Left kidney (tissue), 8 donors: ENCODE measurements at places on chromosomes 1 and 21. TPM values are rescaled to one million over a fixed set of nuclear protein-coding genes. Genes with fewer than 3 reads are reported as not detected.

- no peak for DNase-seq
These were observed 224.9 kb upstream of the FGGY start for GRCh38 chr1:59071876-59072582.

- no peak for DNase-seq
These were observed 779 bp downstream of the SLC44A3 start for GRCh38 chr1:94820936-94821335.

GRCh38 chr21:33984021-33984481, 68.4 kb upstream of the ATP5PO start:
- DNase-seq: no peak

- DNase-seq: no peak
These were observed 647.6 kb upstream of the PKN2 start for GRCh38 chr1:88036345-88037014.

GRCh38 chr1:203364806-203365205, 13.9 kb upstream of the FMOD start:
- DNase-seq: no peak

DNA sequence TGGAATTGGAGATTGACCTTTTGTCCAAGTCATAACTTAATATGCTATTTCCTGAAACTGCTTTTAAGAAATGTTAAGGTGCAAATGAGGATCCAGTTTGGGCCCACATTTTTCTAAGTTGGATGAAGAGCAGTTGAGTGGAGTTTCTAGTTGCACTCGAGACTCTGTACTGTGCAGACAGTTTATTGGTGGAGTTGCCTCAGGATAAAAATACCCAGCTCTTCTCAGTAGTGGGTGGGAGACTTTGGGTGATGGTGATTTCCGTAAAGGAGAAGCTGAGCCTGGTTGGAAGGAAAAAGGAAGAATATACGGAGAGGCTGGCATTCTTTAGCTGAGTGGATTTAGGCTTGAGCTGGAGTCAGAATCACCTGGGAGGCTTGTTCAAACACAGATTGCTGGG, 49.9 kb downstream of the CAMTA1 start:
- no peak for DNase-seq

DNA sequence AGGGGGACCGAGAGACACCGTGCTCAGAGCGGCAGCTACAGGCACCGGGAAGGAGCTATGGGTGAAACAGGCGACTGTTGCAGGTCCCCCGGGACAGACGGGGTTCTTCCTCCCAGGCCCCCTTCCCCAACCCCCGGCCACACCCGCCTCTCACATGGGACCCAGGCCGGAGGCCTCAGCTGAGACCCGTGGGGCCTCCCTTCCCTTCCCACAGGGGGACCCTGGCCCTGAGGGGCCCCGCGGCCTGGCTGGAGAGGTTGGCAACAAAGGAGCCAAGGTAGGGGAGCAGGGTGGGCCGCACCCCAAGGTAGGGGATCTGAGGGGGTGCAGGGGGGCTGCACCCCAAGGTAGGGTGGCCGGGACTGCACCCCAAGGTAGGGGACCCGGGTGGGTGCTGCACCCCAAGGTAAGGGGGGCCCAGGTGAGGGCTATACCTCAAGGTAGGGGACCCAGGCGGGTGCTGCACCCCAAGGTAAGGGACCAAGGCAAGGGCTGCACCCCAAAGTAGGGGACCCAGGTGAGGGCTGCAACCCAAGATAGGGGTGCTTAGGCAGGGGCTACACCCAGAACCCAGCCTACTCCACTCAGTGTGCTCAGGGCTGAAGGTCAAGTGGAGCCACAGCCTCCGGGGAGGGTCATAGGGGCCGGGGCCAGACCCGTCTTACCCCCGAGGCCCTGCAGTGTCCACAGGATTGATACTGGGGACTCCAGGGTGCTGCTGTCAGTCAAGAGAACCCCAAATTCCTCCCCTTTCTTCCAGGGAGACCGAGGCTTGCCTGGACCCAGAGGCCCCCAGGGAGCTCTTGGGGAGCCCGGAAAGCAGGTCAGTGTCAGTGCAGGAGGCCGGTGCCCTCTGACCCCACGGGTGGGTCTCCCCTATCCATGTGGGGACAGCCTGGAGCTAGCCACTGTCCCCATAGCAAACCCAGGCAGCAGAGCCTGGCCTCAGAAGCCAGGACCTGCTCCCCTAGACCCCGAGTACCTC, 22.7 kb downstream of the COL6A2 start:
- no peak for DNase-seq

GRCh38 chr1:101365878-101366277, 129.1 kb downstream of the S1PR1 start:
- DNase-seq: no peak

DNA sequence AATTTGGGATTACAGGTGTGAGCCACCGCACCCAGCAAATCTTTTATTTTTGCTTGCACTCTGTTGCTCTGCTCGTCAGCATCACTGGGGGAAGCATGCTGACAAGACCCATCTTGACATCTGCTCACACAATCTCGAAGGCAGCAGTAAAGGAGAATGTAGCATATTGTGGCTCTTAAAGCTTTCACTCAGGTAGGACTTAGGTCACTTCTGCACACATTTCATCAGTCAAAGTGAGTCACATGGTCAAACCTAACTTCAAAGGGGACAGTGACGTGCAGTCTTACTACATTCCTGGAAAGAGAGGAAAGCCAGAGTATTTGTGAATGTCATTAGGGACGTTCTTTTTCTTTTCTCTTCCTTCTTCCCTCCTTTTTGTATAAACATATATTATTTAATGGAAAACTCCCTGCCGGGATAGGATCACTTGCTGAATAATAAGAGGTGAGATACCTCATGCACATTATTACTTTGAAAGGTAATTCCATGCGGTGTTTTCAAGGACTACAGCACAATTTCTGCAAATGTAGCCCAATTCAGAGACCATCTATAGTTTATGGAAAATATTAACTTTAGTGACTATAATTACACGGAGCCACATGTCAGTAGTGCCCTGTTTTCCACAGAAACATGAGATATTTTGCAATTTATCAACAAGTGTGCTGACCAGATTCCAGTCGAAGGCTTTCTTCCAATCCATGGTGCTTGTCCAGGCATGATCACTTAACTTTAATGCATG, 19.3 kb upstream of the ACBD6 start:
- no peak for DNase-seq

GRCh38 chr1:175918364-175918801, 175.0 kb upstream of the TNR start:
- no peak for DNase-seq

DNA sequence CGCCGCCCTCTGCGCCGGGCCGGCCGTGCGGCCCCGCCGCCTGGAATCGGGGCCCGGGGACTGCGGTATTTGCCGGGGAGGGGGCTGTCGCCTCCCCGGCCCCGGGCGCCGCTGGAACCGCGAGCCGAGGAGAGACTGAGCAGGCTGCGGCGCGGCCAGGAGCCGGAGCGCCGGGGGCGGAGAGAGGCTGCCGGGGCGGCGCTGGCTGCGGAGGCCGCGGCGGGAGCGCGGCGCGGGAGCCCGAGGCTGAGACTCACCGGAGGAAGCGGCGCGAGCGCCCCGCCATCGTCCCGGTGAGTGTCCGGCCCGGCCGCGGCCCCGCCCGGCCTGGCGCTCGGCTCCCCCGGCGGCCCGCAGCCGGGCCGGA, 746 bp downstream of the DYRK1A start:
- DNase-seq: no peak

GRCh38 chr1:35773711-35774110, 3.9 kb upstream of the CLSPN start:
- no peak for DNase-seq

- no peak for DNase-seq
These were observed 85.9 kb downstream of the TM2D1 start for GRCh38 chr1:61638911-61639605.

- DNase-seq: no peak
These were observed 99.8 kb upstream of the ETV3 start for GRCh38 chr1:157237981-157238380.

GRCh38 chr21:42075686-42076471, 4.8 kb downstream of the UMODL1 start:
- DNase-seq: no peak

GRCh38 chr1:248753029-248753594, 2.4 kb downstream of the LYPD8 start:
- no peak for DNase-seq

- no peak for DNase-seq
These were observed 67.0 kb upstream of the SSX2IP start for GRCh38 chr1:84757301-84757700.

DNA sequence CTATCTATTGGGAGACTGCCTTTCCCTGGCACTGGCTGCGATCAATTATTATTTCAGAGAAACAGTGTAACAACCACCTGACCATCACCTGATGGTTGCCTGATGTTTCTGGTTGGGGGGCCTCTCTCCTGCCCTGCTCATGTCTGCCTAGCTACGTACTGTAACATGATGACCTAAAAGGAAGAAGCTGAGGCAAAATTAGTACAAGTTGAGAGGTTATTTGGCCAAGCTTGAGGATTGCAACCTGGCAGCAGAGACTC, 58.3 kb downstream of the OLFML3 start:
- no peak for DNase-seq

Gene DIRAS3
- 3.1 TPM for polyA plus RNA-seq

Gene SLC44A3
- 89.4 TPM for polyA plus RNA-seq

Gene BRWD1
- polyA plus RNA-seq: 57.8 TPM

Gene HSD3B2
- 3.0 TPM for polyA plus RNA-seq

Gene CREB3L4
- 36.1 TPM for polyA plus RNA-seq

Gene SPRR2A
- not detected for polyA plus RNA-seq

Gene ANKRD34A
- 0.57 TPM for polyA plus RNA-seq

Gene FASLG
- polyA plus RNA-seq: not detected

Gene TTC34
- 1.3 TPM for polyA plus RNA-seq
